Spinal cord (tissue), 10 donors: ENCODE measurements at places on chromosomes 1 and 21. TPM values are rescaled to one million over a fixed set of nuclear protein-coding genes. Genes with fewer than 3 reads are reported as not detected.

- no peaks in the 10 kb centered on the region for H3K36me3 ChIP-seq
- no peak overlapping the region for H3K27ac ChIP-seq
- DNase-seq: no peak
These were observed 123.9 kb downstream of the PTBP2 start for GRCh38 chr1:96845464-96845863.

DNA sequence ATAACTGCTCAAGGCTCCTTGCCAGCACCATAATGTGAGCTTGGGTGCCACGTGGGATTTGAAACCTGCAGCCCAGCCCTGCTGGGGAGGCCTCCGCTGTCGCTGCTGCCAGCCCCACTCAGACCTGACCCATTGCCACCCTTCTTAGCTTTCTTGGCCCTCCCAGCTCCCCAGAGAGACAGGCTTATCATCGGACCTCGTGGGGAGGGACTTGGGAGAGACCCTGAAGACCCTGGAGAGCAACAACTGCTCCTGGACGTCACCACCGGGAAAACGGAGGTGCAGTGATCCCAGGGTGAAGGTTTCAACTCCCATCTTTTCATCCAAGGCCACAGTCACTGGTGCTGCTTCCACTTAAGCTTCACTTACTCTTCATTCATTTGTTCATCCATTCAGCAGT, 596.1 kb downstream of the PTPRU start:
- no peak overlapping the region for H3K4me3 ChIP-seq
- peaks cover 5% of the 10 kb centered on the region for H3K27me3 ChIP-seq
- no peak overlapping the region for H3K27ac ChIP-seq

DNA sequence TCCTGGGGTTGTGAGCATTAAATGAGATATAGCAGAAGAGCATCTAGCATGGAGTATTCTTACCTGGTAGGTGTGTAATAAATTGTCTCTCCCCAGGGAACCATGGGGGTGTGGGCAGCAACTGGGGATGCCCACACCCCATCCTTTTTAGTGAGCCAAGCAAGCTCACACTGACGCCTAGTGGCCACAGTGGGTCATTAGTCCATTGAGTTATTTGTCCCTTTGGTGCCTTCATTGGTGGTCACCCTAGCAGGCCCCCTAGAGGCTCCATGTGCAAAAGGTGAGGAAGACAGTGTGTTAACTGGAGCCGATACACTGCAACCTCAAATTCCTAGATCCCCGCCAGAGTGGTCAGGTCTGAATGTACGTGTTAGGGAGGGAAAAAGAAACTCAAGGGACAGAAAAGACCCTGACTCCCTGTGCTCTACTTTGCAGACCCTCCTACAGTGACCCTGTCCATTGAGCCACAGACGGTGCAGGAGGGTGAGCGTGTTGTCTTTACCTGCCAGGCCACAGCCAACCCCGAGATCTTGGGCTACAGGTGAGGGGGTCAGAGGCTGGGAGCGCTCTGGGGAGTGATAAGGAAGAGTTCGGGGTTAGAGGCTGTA, 93.3 kb upstream of the CD1D start:
- H3K4me3 ChIP-seq: no peak overlapping the region
- no peak for DNase-seq
- H3K4me1 ChIP-seq: no peaks in the 10 kb centered on the region

DNA sequence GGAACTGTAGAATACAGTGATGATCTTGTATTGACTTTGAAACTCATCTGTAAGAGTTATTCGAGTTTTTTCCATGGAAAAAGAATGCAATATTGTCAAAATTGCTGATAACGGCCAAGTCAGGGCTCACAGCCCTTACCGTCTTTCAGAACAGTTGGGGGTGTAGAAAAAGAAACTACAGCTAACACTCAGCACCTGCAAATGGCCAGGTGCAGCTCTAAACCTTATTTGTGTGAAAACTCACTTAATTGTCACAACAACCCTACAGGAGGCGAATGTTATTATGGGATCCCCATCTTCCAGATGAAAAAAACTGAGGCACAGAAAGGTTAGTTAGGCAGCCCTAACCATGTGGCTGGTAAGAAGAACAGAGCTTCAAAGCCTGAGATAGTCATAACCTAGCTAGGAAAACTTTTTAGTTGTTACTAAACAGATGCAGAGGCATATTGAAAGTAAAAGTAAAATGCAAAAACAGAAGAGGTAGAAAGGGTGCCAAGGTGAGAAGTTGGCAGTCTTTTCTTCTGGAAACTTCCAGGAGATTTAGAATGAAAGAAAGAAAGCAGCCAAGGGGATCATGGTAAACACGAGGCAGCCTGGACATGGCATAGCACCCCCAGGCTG, 76.4 kb downstream of the DSCAM start:
- no peaks in the 10 kb centered on the region for H3K27me3 ChIP-seq
- DNase-seq: no peak
- H3K27ac ChIP-seq: no peak overlapping the region
- H3K36me3 ChIP-seq: no peaks in the 10 kb centered on the region

- H3K27ac ChIP-seq: peak overlapping the region; percentile 2
- peaks cover 19% of the 10 kb centered on the region for H3K4me1 ChIP-seq
- no peaks in the 10 kb centered on the region for H3K36me3 ChIP-seq
- DNase-seq: no peak
- H3K4me3 ChIP-seq: no peak overlapping the region
These were observed 4.9 kb upstream of the TNFRSF1B start for GRCh38 chr1:12161662-12162458.

MIXL1 gene
- total RNA-seq: 0.50 TPM

HSPB7 gene
- 1.4 TPM for total RNA-seq

S100A7 gene
- total RNA-seq: not detected

DNA sequence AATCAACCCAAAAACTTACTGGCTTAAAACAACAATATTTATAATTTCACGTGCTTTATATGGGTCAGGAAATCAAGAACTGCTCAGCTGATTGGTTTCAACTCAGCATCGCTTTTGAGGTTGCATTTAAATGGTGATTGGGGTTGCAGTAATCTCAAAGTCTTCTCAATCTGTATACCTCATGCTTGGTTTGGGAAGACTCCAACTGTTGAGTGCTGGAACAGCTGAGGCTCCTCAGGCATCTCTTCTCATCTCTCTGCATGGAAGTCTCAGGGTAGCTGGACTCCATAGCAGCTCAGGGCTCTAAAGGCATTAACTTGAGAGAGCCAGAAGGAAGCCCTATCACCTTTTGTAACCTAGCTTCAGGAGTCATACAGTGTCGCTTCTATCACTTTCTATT, 35.1 kb downstream of the AK5 start:
- no peaks in the 10 kb centered on the region for H3K27me3 ChIP-seq
- H3K36me3 ChIP-seq: no peaks in the 10 kb centered on the region
- DNase-seq: no peak
- no peak overlapping the region for H3K27ac ChIP-seq
- H3K4me1 ChIP-seq: no peaks in the 10 kb centered on the region

- H3K4me1 ChIP-seq: no peaks in the 10 kb centered on the region
- no peak for DNase-seq
These were observed 57.6 kb downstream of the SIM2 start for GRCh38 chr21:36756527-36756926.

SFN gene
- 0.66 TPM for total RNA-seq

MRPL55 gene
- 37.2 TPM for total RNA-seq

DNA sequence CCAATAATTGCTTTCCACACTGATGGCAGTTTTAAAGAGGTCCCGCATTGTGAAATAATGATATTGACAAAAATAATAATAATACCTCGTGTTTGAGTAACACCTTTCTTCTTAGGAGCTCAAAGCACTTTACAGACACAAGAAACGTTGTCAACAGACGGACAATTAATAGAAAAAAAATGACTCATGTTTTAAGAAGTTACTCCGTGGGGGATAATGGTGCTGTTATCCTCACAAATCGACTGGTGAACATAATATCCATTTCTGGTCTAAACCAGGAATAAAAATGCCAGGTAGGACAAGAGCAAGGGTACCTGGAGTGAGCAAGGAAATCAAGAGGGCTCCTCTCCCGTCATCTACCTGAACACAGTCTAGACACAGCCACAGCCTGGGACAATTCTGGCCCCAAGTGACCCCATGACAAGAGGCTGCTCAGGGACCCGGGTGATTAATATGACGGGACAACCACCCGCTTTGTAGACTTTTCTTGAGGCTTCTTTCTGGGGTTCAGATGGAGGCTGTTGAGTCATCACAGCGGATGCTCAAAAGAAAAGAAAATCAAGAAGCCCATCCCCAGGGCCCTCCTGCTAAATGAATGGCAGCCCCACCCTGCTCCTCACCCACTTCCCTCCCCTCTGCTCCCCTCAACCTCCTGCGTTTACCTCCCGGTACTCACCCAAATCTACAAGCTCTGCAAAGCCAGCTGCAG, 146.2 kb upstream of the IRF2BP2 start:
- H3K4me1 ChIP-seq: no peaks in the 10 kb centered on the region
- H3K27me3 ChIP-seq: no peaks in the 10 kb centered on the region
- no peak overlapping the region for H3K4me3 ChIP-seq
- DNase-seq: no peak
- H3K27ac ChIP-seq: no peak overlapping the region

- no peak overlapping the region for H3K27ac ChIP-seq
- no peaks in the 10 kb centered on the region for H3K36me3 ChIP-seq
- no peak for DNase-seq
- no peaks in the 10 kb centered on the region for H3K4me1 ChIP-seq
- H3K27me3 ChIP-seq: no peaks in the 10 kb centered on the region
These were observed 648.1 kb downstream of the USP25 start for GRCh38 chr21:16377857-16378256.

CCDC30 gene
- total RNA-seq: 12.0 TPM

LIPI gene
- not detected for total RNA-seq

IFI44L gene
- total RNA-seq: 48.3 TPM

ZBTB21 gene
- 9.8 TPM for total RNA-seq
